ENCODE measurements at places on chromosomes 4 and X.

DNA sequence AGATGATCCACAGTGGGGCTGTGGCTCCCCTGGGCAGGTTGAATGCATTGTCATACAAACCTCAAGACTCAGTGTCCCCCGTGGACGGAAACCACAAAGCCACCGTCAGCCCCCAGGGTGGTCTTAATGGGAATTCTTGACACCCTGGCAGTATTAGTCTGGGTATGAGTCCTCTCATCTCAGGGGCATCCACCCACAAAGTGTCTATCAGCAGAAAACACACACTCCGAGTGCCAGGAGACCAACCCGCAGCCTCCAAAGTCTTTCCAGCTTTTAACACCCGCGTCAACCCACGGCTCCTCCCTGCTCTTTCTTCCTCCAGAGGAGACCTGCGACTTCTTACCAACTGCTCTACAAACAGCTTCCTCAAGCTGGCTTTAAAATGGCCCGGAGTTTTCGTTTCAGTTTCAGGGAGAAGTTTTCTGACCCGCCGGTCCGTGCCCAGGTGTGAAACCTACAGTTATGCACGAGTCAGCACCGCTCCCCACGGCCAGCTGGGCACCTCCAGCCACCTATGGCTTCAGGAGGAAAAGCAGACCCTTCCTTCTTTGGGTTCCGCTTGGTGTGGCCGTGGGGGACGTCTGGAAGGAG is 14.4 kb upstream of the ASMTL start:
- DNase-seq = peak; percentile 80

GRCh38 chrX:108055546-108055945 is 10.7 kb downstream of the VSIG1 start:
- no peak for DNase-seq

DNA sequence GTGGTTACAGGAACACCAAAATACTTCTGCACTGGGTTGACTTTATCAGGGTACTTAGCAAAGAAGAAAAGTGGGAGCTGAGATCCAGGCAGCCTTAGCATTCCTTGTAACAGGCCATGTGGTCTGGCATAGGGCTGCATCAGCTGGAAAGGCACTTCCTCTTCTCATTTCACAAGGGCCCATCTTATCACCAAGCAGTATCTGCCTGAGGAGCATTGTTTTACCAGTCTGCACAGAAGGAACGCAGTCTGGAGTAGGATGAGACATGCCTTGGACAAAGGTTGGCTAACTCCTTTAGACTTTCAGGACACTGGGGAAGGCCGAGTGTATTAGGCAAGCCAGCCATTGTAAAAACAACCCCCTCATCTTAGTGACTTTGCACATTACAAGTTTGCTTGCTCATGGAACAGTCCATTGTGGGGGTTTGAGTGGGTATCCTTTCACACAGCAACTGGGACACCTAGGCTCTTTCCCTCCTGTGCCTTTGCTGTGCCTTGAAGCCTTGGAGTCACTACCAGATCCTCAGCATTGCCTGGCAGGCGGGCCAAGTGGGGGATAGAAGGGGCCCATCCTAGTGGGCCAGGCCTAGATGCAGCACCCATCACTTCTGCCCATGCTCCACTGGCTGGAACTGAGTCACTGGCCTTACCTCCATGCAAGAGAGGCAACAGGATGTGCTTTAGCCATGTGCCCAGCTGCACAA is 4.6 kb downstream of the SUV39H1 start:
- DNase-seq = no peak

DNA sequence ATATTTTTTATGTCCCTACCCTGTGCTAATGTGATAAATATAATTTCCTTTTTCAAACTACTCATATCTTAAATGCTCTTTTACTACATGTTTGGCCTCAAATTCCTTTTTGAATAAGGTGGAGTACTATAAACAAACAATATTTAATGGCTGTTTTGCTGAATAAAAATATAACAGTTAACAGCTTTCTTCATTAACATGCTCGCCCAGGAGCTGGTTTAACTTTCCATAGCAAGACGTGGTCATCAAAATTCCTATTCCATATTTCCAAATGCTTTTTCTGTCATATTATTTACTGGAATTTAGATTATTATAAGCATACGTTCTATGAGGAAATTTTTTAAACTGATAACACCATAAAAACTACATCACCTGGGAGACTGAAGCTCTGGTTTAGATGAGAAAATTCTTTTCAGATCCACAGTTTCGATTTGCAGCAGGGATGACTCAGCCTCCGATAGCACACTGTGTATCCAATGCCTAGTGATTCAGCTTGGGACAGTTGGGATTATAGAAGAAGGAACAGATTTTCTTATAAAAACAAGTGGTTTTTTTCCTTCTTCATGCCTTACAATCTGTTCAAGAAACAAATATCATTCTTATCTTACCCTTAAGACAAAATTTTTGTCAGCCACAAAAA is 129.1 kb downstream of the FBXO8 start:
- no peak for DNase-seq

GRCh38 chrX:103733017-103733416 is 22.3 kb downstream of the TMEM31 start:
- DNase-seq = no peak

GRCh38 chr4:140581078-140581477 is 12.3 kb upstream of the UCP1 start:
- DNase-seq = no peak
